ENCODE measurements at places on chromosomes 7 and 10. TPM values are rescaled to one million over a fixed set of nuclear protein-coding genes. Genes with fewer than 3 reads are reported as not detected.
A peak's percentile ranks its signal among the peaks of the same experiment; 100 is the strongest.

GPR26 gene
- not detected for total RNA-seq

RTKN2 gene
- 5.1 TPM for total RNA-seq

FXYD4 gene
- not detected for total RNA-seq

GRCh38 chr7:37833107-37833817 lies 15.1 kb upstream of the NME8 start:
- DNase-seq, result peak; percentile 39

GRCh38 chr10:14671386-14671831 lies 103.3 kb downstream of the FAM107B start:
- DNase-seq, result no peak

DNA sequence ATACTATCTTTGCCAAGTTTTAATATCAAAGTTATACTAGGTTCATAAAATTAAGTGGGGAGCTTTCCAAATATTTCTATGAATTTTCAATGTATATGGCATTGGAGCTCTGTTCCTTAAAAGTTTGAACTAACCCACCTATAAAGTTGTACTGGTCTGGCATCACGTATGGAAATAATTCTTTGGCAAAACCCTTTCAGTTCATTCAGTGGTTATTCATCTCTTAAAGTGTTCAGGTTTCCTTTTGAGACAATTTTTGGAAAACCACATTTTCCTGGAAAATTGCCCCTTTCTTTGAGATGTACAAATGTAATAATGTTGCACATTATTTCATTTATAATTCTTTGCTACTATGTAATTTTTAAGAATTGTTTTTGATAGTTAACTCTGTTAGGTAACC lies 62.5 kb upstream of the INPP5A start:
- no peak for DNase-seq

DNA sequence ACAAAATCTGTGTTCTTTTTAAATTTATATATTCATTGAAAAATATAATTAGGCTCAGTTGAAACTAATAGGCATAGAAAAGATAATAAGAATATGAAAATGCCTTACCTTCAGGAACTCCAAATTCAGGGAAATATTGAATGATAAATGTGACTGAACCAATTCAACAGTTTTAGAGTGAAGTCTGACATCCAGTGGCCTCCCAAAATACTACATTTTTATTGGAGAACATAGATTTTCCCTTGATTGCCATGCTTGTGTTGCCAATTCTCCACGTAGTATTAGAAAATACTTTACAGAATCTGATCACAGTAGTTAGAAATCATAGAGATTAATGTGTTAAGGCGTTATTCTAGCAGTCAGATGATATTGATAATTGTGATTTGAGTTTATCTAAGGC lies 1246.7 kb downstream of the GATA3 start:
- DNase-seq, result no peak

GRCh38 chr10:29239569-29240472 lies 49.0 kb upstream of the LYZL1 start:
- DNase-seq, result no peak

All from activated CD4-positive, alpha-beta memory T cell treated with anti-CD3 and anti-CD28 coated beads for 36 hours (primary cell).